ENCODE measurements at places on chromosomes 7 and 10.

GRCh38 chr7:936386-937054 is 18.0 kb downstream of the ADAP1 start:
- DNase-seq = no peak

GRCh38 chr10:102676534-102677315 is 32.4 kb downstream of the TRIM8 start:
- DNase-seq = no peak

DNA sequence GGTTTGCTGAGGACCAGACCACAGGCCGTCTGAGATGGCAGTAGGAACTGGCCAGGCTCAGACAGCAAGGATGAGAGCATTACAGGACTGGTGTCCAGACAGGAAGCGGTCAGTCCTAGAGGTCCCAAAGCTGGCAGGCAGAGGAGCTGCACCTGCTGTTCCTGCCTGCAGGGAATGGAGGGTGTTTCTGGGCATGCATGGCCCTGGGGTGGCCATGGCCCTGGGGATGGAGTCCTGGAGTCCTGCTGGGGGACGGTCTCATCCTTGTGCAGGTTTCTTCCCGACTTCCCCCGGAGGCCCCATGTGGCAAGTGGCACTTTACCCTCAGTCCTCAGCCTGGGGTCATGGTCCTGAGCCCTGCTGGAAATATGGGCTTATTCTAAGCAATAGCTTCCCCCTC is 274.9 kb upstream of the ADARB2 start:
- no peak for DNase-seq

DNA sequence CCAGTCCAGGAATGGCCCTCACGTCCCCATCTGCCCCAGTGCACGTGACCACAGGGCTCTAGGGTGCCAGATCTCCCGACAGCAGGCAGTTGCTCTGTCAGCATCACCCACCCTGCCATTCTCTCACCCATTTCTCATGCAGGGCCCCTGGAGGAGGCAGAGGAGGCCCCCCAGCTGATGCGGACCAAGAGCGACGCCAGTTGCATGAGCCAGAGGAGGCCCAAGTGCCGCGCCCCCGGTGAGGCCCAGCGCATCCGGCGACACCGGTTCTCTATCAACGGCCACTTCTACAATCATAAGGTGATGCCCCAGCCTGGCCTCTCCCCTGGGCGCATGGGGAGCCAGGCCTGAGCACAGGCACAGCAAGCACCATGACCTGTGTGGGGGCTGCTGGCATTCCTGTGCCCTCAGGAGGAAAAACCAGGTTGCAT is 6.1 kb upstream of the DEPP1 start:
- DNase-seq = no peak

- DNase-seq = peak; percentile 51
Measured at GRCh38 chr10:99172128-99172738, 63.4 kb downstream of the HPSE2 start.
